ENCODE measurements at places on chromosomes 3 and 15.

- DNase-seq, result no peak
Measured at GRCh38 chr3:46714728-46715506, 2.8 kb downstream of the PRSS50 start.

DNA sequence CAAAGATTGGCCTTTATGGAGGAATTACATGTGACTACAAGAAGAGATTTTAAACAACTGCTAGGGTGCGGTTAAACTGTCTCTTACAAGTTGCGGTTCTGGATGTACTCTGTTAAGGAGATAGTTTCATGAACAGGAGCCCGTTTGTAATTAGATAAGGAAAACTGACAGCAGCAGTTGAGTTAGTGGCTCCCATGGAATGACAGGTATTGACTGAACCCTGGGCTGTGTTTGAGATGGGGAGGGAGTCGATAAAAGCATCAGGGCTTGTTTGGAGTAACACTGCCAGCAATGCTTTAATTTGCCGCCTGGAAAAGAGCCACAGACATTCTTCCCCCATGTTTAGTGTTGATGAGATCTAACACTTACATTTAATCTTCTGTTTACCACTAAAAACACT, 139.9 kb downstream of the ROBO2 start:
- no peak for DNase-seq

GRCh38 chr3:66297260-66297873, 76.6 kb downstream of the SLC25A26 start:
- DNase-seq, result no peak

GRCh38 chr3:37457378-37458065, 283.1 kb upstream of the LRRFIP2 start:
- no peak for DNase-seq

DNA sequence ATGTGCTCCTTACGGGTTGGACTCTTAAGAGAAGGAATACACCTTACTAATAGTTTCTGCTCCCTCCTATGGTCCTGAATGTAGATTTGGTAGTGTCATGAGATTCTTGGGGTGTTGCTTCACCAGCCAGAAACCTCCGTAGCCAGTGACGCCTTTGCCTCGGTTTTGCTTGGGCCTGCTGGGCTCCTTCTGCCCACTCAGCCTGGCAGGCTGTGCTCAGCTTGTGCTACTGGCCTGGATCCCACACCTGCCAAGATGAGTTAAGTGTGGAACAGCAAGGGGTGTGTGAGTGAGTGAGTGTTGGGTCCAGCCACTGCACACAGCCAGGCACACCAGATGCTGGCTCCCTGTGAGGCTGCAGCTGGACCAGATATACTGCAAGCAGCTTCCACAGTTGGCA, 560.1 kb downstream of the NLGN1 start:
- no peak for DNase-seq
